GM04504 (cell line): ENCODE measurements at places on chromosomes 6 and 20.

DNA sequence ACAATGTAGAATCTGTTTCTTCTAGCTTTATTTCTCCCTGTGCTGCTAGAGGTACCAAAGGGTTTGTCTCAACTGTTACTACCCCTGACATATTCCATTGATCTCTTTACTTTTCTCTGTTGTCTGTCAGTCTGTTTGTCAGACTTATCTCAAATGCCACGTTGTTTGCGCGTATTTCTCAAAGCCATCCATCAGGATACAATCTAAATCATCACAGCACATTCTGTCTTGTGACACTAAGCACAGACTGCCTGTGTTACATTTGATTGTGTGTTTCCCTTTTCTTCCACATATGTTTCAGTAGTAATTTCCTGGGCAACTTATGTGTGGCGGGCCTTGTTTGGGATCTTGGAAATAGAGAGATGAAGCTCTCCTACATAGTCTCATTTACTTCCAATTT lies 30.2 kb upstream of the SERINC3 start:
- no peak for DNase-seq

DNA sequence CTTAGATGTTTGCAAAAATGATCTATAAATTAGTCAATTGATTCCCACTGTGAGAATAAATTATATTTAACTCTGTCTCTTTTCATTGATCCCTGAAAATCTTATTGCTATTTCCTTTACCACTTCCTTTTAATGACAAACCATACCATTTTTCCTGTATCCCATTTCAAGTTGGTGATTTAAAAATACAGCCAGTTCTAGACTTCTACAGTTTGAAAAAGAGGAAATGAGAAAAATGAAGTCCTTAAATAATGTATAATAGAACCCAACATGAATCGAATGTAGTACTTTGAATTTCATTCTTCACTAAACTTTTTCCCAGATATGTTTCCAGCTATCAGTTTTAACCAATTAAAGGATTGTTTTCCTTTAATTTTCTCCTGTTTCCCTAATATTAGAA lies 29.5 kb upstream of the SDHAF4 start:
- DNase-seq = no peak

GRCh38 chr20:63135411-63135810 lies 80.5 kb downstream of the YTHDF1 start:
- no peak for DNase-seq

GRCh38 chr6:67952121-67952520 lies 683.0 kb upstream of the ADGRB3 start:
- no peak for DNase-seq

GRCh38 chr20:24798930-24799705 lies 150.0 kb upstream of the CST7 start:
- DNase-seq = no peak

DNA sequence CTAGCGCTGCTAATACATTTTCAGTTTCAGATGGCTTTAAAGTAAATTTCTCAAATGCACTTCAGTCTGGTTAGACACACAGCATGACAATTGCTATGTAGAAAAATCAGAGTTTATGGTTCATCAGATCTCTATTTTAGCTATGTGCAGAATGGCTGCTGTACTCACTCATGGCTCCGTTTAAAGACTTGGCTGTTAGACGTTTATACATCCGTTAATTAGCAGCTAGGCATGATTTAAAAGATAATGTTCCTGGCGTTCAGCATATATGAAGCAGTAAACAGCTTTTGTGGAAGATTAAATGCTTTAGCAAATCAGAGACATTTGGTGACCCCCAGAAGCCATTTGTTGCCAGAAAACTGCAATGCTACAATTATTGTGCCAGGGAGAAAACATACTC lies 350.0 kb upstream of the MANEA start:
- DNase-seq = no peak

- no peak for DNase-seq
Measured at GRCh38 chr6:112408522-112408921, 61.4 kb downstream of the RFPL4B start.

DNA sequence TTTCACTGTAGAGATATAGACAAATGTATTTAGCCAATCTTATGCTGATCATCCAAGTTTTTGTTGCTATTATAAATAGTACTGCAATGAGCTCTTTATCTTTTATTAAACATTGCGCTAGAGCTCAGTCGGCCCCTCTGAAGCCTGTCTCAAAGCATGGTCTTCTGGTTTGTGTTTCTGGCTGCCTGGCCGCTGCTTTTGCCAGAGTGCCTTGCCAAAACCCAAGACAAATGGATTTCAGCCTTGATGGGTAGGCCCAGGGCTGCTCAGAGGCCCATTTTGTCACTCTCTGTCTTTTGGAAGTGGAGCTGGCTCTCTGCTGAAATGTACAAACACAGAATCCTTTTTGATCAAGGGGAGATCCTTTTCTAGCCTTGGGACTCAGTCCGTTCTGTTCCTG lies 102.9 kb upstream of the KCNG1 start:
- no peak for DNase-seq

- DNase-seq = no peak
Measured at GRCh38 chr20:58833921-58834320, 16.8 kb downstream of the GNAS-AS1 start.
